Nucleus accumbens (tissue), 56 donors: ENCODE measurements at places on chromosomes 1 and 21.

DNA sequence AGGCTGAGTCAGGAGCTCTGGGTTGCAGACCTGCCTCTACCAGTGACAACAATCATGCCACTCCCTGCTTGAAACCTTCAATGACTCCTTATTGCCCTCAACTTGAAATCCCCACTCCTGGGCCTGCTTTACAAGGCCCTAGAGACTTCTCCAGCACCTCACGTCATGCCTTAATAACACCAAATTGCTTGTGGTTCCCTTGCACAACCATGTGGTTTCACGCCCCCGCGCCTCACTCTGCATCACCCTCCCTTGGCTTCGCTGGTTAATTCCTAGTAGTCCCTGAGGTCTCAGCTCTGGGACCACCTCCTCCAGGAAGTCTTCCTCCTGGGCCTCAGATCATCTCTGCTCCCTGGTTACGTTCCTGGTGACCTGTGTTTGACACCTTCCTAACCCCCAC, 33.0 kb downstream of the EPHA2 start:
- no peak for DNase-seq

- DNase-seq, result no peak
Measured at GRCh38 chr1:54741531-54741930, 22.8 kb downstream of the PARS2 start.

DNA sequence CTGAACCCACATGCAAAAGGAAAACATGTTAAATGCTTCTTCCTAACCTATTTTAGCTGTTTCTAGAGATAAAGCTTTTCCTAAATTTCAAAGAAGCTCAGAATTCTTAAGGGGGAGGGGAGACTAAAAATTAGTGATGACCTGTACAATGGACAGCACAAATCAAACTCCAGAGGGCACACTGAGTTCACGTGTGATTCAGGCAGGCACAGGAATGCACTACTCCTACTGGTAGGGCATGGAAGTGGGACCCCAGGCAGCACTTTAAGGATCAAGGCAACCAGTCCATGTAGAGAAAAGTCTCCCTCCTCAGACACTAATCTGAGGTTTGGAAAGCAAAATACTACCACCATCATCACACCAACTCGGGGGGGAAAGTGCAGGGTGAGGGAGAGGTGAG, 31.3 kb upstream of the CLCA4 start:
- DNase-seq, result no peak

DNA sequence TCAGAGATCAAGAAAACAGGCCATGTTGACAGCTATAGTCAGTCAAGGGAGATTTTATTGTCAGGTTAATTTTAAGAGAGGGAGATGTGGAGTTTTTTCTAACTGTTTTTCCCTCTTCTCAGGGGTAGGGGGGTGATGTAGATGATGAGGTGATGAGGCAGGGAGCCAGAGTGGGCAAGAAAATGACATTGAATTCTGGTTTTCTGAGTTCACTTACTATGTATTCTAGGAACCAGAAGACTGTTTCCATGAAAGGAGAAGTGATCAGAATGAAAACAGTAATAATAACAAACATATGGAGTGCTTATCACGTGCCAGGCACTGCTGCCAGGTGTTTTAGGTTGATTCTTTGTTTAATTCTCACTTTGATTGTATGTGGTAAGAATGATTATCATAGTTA, 40.2 kb downstream of the CASQ2 start:
- no peak for DNase-seq

GRCh38 chr21:42579456-42580075, 65.9 kb downstream of the SLC37A1 start:
- no peak for DNase-seq

- no peak for DNase-seq
Measured at GRCh38 chr1:18440385-18441226, 40.1 kb upstream of the KLHDC7A start.
